ENCODE measurements at places on chromosomes 6 and 20.

- DNase-seq = no peak
Measured at GRCh38 chr6:49001856-49002541, 461.1 kb downstream of the MMUT start.

GRCh38 chr6:1067346-1067745 is 244.6 kb upstream of the FOXQ1 start:
- DNase-seq = no peak

DNA sequence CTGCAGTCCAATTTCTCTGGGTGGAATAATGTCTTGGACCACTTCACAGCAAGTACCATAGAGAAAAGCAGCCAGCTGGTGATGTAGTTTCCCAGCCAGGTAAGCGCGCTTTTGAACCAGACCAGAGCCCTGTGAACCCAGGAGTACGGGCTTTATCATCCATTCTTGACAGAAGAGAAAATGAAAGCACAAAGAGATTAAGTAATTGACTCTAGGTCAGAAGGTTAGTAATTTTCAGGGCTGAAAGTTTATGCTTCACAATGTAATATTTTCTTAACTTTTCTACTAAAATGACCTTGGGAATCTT is 7.1 kb upstream of the UST start:
- DNase-seq = no peak

- DNase-seq = no peak
Measured at GRCh38 chr6:53175027-53175426, 26.4 kb upstream of the GCM1 start.

DNA sequence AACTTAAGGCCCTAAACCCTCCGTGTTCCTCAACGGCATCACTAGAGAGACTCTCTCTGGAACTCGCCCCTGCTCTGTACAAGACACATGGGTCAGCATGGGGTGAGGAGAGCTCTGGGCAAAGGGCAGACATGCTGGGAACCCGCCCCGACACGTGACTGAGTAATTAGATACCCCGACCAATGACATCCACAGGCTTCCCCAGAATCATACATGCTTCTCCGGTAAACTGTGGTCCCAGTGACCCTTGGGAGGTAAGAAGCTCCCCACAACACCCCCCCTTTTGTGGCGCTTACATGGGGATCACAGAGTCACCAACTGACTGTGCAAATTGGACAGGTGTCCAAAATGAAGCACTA is 31.7 kb upstream of the RPS6KA2 start:
- no peak for DNase-seq

All from cortex of kidney (tissue), 1 donor.